ENCODE measurements at places on chromosomes 6 and 20.

DNA sequence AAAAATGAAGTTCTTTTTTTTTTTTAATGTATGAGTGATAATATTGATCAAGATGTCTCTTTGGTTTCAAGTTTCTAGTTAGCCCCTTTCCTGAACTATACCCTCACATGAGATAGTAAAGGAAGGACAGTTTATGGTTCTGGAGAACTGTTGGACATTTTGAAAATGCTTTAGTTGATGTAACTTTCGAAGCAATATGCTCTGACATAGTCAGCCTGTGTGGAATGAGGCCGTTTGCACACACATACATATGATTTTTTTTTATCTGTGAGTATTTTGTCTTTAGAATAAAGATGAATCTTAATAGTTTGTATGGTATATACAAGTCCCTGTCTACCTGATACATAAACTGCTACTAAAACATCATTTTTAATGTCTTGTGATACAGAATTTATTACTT, 177.0 kb downstream of the ARID1B start:
- no peak for DNase-seq

- no peak for DNase-seq
Measured at GRCh38 chr6:108597572-108598304, 37.0 kb downstream of the FOXO3 start.

GRCh38 chr6:119979862-119980261, 630.3 kb upstream of the MAN1A1 start:
- no peak for DNase-seq

- no peak for DNase-seq
Measured at GRCh38 chr20:36779656-36780025, 6.1 kb upstream of the DSN1 start.

- DNase-seq: no peak
Measured at GRCh38 chr6:83151114-83151513, 42.0 kb downstream of the PGM3 start.

- DNase-seq: no peak
Measured at GRCh38 chr6:150846641-150847040, 18.9 kb upstream of the MTHFD1L start.

DNA sequence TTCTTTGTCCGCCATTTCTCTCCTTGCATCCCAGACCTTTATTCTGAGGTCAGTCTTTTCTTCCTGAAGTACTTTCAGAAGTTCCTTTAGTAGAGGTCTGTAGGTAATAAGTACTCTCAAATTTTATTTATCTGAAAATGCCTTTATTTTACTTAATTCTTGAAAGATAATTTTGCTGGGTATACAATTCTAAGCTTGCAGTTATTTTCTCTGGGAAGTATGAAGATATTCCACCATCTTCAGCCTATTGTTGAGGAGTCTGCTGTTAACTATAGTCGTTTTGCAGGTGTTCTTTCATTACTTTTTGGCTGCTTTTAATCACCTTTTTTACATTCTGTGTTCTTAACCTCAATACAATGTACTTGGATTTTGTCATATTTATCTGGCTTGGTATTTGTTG, 13.5 kb upstream of the FNDC1 start:
- DNase-seq: no peak

- no peak for DNase-seq
Measured at GRCh38 chr6:46370622-46371021, 120.6 kb downstream of the RCAN2 start.

GRCh38 chr6:136405420-136406029, 115.9 kb upstream of the BCLAF1 start:
- DNase-seq: no peak

- DNase-seq: no peak
Measured at GRCh38 chr20:9149796-9150195, 80.9 kb downstream of the PLCB4 start.
